Activated gamma-delta T cell treated with Interleukin-2 at 50 U/mL for 16 hours (primary cell): ENCODE measurements at places on chromosomes 2 and 18.

GRCh38 chr18:23213200-23213599 is 77.9 kb downstream of the CABLES1 start:
- no peak for DNase-seq

GRCh38 chr18:50700245-50701165 is 119.3 kb downstream of the MRO start:
- DNase-seq: no peak

- no peak for DNase-seq
These were observed 189.9 kb upstream of the PIEZO2 start for GRCh38 chr18:11339188-11339775.

- no peak for DNase-seq
These were observed 2.3 kb downstream of the WNT10A start for GRCh38 chr2:218882866-218883366.

GRCh38 chr18:66999003-66999402 is 395.1 kb upstream of the CDH19 start:
- DNase-seq: no peak

DNA sequence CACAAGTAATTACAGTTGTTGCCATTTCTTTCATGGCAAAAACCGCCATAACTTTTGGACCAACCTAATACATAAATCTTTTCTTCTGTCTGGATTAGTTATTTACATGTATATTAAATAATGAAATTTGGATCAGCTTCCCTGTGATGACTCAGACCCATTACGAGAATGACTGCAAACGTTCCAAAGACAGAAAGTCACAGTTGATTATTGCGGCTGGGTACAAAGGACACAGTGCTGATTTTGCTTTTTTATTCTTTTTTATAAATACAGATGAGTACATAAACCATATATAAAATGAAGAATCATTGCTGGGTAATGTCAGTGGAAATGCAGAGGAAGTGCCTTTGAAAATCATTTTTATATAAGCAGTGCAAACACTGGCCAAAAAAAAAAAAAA is 126.2 kb downstream of the TWIST2 start:
- DNase-seq: no peak

- DNase-seq: no peak
These were observed 123.2 kb downstream of the CABYR start for GRCh38 chr18:24262087-24262486.

DNA sequence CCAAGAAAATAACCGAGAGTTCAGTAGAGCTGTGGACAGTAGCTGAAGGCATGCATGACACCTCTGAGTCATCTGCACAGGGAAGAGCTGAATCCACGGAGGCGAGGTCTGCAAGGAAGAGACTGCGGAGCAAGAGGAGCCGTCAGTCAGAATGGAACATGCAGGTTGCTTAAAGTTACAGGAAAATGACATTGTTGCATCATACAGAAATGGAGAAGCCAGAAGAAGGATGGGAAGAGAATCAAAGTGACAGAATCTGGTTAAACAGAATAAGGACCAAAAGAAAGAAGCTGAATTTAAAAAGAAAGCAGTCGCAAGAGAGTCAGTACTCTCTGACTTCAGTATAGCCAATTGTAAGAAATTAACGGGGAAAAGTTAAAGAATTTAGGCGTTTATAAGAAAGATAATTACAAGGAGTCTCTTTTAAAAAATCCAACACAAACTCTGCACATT is 533.8 kb downstream of the ADCYAP1 start:
- DNase-seq: no peak

DNA sequence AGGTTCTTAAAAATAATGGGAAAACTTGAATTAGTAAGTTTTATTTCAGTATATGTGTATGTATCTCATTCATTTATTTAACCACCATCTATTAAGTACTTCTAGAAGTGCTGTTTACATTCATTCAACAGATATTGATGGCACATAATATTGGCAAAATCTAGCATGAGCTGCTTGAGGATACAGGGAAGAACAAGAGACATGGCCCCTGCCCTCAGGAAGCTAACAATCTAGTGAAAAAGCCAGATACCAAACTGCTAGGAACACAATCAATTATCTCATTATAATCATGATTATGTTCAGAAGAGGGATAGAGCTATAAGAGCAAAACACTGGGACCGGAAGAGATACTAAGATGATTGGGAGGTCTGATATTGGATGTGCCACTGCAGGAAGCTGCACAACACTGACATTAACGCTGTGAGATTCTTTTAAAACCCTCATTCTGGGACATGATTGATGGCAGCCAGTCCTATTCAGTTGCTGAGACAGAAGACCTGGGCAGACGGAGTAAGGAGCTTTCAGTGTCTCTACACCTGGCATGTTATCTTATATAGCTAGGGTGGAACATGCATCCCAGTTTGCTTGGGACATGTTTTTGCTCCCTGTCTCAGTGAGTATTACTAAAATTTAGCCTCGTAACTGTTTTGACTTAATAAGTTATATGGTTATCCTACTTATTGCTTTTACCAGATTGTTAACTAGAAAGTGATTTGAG is 314.1 kb downstream of the STK39 start:
- no peak for DNase-seq

GRCh38 chr2:3302421-3302750 is 75.2 kb downstream of the EIPR1 start:
- DNase-seq: no peak

- no peak for DNase-seq
These were observed 7.0 kb downstream of the HJURP start for GRCh38 chr2:233847248-233847898.

- no peak for DNase-seq
These were observed 66.0 kb upstream of the ACYP2 start for GRCh38 chr2:54049365-54049764.

GRCh38 chr2:54083445-54083844 is 32.0 kb upstream of the ACYP2 start:
- DNase-seq: no peak

DNA sequence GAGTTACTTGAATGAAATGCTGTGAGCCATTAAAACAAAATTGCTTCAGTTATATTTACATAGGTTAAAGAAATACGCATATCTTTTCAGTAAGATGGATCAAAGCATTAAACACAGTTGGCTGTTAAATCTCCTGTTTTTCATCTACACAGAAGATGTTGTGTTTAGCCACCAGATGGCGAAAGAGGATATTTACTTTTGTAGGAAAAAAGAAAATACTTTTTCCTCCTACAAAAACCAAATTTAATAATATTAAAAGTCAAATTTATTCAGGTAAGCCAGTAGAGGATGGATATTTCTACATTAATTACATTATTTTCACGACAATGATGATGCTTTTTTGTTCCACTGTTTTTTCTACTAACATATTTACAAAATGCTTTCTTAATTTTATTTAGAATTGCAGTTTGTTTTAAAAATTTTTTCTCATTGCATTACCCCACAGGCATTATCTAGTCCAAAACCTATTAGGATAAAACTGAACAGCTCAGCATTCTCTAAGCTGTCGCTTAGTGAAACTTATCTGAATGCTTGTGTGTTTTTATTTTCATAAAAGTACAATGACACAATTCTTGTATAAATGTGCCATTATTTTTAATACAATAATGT is 173.7 kb downstream of the ASXL3 start:
- no peak for DNase-seq

- DNase-seq: no peak
These were observed 440.2 kb upstream of the ST6GAL2 start for GRCh38 chr2:107325981-107326786.

DNA sequence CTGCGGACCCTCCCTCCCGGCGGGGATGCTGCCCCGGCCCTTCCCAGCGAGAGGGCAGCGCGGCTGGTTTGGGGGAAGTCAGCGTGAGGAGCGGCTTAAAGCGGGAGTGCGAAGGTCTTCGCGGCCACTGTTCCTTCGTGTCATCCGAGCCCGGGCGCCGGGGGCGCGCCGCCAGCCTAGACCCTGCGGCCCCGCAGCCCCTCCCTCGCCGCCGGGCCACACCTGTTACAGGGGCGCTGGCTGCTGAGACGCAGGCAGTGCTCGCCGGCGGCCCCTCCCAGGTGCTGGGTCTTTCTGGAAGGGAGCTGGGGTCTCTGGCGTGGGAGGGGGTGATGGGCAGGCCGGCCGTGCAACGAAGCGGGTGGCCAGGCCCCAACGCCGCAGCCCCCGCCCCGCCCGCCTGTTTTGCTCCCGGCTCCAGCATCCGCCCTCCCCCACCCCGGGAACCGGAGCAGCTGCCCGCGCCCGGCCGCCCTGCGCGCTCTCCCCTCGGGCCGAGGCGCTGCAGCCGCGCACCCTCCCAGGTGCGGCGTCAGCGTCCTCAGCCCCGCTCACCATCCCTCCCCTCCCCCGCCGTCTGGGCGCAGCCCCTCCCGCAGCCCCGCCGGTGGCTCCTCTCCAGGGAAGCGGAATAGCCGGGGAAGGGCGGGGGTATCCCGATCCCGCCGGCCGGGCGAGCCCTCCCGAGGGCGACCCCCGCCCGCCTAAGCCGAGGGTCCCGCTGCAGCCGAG is 727 bp downstream of the KIF1A start:
- DNase-seq: no peak

DNA sequence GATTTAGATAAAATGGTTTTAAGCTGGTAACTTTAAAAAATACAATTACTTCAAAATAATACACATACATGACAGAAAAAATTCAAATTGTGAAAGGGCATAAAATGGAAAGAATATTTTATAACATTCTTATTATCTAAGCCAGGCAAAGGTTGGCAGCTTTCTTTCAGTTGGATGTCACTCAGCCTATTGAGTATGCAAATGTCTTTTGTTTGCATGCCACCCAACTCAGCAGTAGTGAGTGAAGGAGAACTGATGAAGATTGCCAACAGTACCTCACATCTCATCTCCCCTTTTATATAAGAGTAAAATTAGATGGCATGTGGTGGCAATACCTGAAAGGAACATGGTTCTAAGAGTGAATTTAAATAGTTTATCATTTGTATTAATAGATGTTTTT is 24.8 kb downstream of the BMPR2 start:
- DNase-seq: no peak

DNA sequence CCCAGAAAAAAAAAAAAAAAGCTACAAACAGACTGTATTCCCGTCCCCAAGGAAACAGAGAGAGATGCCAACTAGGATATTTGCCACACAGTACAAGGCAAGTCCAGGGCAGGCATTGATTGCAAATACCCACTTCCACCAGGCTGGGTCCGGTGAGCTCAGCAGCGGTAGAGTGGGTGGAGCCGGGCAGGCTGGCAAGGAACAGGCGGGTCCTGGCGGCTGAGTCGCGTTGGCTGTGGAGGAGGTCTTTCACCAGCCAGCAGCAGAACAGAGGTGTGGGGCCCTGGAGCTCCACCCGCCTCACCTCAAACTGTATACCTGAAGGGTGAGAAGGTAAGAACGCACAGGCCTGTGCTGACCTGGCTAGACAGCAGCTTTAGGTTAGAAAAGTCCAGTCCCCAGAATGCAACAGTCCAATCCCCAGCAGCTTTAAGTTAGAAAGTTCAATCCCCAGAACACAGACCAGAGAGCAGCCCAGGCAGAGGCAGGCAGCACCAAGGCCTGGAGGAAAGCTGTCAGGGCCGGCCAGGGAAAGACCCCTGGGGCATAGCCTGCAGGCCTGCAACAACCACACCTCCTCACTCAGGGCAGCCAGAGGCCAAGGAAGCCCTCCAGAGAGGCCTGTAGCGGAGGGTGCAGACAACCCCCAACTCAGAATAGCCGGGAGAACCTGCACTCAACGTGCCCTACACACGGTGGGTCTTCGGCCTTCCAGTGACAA is 21.9 kb upstream of the MTERF4 start:
- no peak for DNase-seq

- DNase-seq: no peak
These were observed 639.8 kb upstream of the ZEB2 start for GRCh38 chr2:145159676-145160075.

DNA sequence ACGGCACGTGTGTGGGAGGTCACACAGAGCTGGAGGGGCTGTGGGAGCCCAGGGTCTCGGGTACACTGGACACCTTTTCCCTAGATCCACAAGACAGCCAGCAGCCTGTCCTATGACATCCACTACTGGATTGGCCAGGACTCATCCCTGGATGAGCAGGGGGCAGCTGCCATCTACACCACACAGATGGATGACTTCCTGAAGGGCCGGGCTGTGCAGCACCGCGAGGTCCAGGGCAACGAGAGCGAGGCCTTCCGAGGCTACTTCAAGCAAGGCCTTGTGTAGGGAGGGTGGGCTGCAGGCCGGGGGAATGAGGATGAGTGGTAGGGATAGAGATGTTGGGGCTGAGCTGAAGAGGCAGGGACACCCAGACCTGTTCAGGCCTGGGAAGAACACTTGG is 6.6 kb downstream of the VIL1 start:
- no peak for DNase-seq

- no peak for DNase-seq
These were observed 32.3 kb upstream of the ACSL3 start for GRCh38 chr2:222828572-222828971.

DNA sequence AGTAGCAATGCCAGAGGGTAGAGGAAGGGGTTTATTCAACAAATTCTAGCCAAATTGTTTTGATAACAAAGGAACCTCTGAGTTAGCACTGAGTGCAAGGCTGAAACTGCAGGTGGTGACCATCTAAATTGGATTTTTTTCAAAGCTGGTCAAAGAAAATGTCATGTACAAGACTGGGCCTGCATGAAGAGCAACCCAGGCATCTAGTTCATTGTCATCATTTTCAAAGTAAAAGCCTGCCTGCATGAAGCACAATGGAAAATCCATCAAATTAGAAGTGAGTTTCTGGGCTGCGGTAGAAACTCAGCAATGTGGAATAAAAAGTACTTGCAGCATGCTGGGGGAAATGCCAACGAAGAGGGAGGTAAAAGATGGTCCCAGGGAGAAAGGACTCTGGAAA is 80.8 kb upstream of the PPP1CB start:
- no peak for DNase-seq

GRCh38 chr2:100429726-100430125 is 12.3 kb upstream of the CHST10 start:
- DNase-seq: no peak

- DNase-seq: no peak
These were observed 73.3 kb upstream of the FSIP2 start for GRCh38 chr2:185665251-185665814.
